ENCODE measurements at places on chromosomes 1 and 21.
A peak's percentile ranks its signal among the peaks of the same experiment; 100 is the strongest.

- DNase-seq, result no peak
These were observed 19.6 kb downstream of the CA6 start for GRCh38 chr1:8965121-8965820.

- no peak for DNase-seq
These were observed 99.6 kb upstream of the KAZN start for GRCh38 chr1:14498839-14499238.

DNA sequence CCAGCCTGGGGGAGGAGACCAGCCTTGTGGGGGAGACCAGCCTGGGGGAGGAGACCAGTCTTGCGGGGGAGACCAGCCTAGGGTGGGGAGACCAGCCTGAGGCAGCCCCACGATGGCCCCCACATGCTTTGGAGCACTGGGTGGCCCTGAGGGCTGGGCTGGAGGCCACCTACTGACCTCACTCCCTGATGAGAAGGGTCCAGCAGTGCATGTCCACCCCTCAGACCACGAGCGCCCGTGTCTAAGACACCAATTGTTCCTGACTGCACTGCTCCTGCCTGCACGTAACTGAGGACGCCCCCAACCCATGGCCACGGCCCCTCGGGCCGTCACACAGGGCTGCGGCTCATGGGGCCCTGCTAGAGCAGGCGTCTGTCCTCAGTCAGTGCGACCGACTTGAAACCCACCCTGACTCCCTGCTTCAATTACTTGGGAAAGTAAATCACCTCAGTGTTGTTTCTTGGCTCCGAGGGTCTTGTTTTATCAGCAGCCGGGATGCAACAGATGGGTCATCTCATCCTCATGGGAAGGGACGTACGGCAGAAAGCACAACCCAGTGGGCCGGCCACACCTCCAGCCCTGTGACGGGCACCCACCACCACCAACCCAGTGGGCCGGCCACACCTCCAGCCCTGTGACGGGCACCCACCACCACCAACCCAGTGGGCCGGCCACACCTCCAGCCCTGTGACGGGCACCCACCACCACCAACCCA is at the start of gene SPATC1L:
SPATC1L (minus strand) TSS at position 550 of the 715 bp plus-strand sequence. CDS start 1,643 bp downstream, outside the sequence.
- no peak for DNase-seq

GRCh38 chr1:117500584-117500983 is 105.3 kb upstream of the TENT5C start:
- no peak for DNase-seq

GRCh38 chr1:8970870-8971337 is 25.2 kb downstream of the CA6 start:
- no peak for DNase-seq

GRCh38 chr21:25863747-25864146 is 129.0 kb downstream of the GABPA start:
- DNase-seq, result no peak

DNA sequence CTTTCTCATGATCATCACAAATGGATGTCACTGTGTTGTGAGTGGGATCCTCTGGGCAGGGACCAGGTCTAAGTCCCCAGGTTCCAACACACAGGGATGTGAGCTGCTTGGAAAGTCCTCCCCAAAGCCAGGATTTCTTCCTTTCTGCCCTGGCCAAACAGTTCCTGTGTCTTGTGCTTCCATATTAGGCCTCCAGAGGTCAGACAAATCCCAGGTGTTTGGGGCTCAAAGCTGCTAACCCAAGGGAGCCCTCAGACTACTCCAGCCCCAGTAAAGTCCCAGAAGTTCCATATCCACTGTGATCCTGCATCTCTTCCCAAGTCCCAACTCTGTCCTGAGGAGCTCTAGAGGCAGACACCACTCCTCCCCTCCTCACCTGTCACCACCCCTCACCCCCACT is 27.7 kb upstream of the MAGOH start:
- DNase-seq, result no peak

GRCh38 chr1:228454238-228454637 is 32.9 kb upstream of the RNF187 start:
- no peak for DNase-seq

- no peak for DNase-seq
These were observed 30.0 kb downstream of the PPP2R5A start for GRCh38 chr1:212315184-212315583.

DNA sequence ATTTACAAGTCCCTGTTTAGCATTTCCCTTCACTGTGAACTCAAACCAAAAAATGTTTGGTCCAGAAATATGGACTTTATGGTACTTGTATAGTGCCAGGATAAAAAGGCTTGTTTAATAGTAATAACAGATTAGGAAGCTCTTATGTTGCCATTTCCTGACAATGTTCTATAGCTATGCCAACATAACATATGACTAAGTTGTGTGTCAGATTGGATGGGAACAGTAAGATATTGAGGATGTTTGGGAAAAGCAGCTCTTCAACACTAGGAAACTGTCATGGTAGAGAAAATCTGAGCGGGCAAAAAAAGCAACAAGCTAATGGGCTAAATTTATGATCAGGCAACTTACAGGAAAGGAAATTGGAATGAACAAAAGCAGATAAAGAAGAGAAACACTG is 287.1 kb upstream of the ADGRL4 start:
- no peak for DNase-seq

- no peak for DNase-seq
These were observed 30.9 kb upstream of the CTBS start for GRCh38 chr1:84605157-84605556.

DNA sequence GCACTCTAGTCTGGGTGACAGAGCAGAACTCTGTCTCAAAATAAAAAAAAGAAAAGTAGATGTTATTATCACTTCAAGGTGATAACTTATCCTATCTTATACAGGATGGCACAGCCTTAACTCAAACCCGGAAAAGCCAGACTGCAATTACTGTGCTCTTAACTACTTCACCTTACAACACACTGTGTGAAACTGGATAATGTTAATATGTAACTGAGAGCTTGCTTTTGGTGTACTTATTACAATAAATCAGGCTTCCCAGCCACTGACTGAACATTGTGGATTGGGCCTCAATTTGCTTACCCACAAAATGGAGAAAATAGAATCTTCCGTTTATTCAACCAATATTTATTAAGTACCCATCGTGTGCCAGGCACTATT is 1.4 kb downstream of the ORC1 start:
- DNase-seq, result no peak

GRCh38 chr1:211259638-211260126 is 516 bp downstream of the RCOR3 start:
- DNase-seq, result no peak

DNA sequence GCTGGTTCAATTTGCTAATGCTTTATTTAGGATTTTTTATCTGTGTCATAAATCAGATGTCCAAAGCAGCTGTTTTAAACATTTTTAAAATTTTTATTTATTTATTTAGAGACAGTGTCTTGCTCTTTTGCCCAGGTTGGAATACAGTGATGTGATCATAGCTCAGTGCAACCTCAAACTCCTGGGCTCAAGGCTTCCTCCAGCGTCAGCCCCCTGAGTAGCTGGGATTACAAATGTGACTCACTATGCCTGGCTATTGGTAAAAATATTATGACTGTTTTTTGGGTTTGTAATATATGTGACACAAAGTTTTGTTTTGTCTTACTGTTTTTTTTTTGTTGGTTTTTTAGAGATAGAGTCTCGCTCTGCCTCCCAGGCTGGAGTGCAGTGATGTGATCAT is 11.8 kb downstream of the ZBED6 start:
- no peak for DNase-seq

DNA sequence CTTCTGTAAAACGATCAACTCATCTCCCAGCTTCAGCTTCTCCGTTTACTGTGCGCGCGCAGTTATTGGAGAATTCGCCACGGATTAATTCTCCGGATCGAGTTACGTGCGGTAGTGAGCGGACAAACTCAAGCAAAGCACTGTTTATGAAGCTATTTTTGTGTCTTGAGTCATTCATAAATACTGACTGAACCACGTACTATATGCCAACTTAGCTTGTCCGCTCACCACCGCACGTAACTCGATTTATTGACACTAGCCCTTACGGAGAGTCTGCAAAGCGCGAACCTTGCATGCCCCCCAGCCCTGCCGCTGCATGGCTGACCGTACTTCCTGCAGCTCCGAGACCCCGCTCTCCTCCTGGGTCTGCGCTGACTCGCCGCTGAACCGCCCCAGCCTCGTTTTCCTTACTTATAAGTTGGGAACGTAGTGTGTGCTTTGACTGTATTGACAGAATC is 773 bp downstream of the CHD1L start:
- DNase-seq, result peak; percentile 32

DNA sequence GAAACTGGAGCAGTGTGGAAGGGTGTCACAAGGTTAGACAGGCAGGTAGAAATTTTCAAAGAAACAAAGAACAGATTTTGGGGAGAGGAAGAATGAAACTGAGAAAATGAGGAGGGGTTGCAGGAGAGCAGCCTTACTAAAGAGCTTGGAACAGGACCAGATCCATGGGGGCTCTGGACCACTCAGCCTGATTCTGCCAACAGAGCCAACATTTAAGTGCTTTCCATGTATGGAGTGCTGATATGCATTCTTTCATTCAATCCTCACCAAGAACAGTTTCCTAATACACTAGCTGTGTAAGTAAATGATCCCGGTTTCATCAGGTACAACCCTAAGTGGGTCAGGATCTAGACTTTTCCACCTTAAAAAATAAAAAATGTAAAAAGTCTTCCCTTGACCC is 16.2 kb downstream of the LPGAT1 start:
- DNase-seq, result no peak

- DNase-seq, result no peak
These were observed 16.9 kb downstream of the ARHGEF19 start for GRCh38 chr1:16195518-16195905.

Measured in thoracic aorta (tissue), 2 donors.